Left ventricle myocardium inferior (tissue), 1 donor: ENCODE measurements at places on chromosomes 3 and 15. TPM values are rescaled to one million over a fixed set of nuclear protein-coding genes. Genes with fewer than 3 reads are reported as not detected.

Gene TMEM108
- total RNA-seq, result 2.4 TPM

Gene RLBP1
- total RNA-seq, result not detected

Gene IL17RB
- 0.47 TPM for total RNA-seq

Gene DPPA2
- not detected for total RNA-seq

Gene RAB6B
- 59.1 TPM for total RNA-seq

Gene HRG
- total RNA-seq, result not detected

- H3K4me1 ChIP-seq, result no peaks in the 10 kb centered on the region
- no peak overlapping the region for H3K27ac ChIP-seq
- no peaks in the 10 kb centered on the region for H3K36me3 ChIP-seq
- H3K27me3 ChIP-seq, result no peaks in the 10 kb centered on the region
- no peak for DNase-seq
- no peak overlapping the region for H3K4me3 ChIP-seq
Observed at GRCh38 chr3:183327343-183327742, 74.3 kb downstream of the B3GNT5 start.

GRCh38 chr3:78130741-78131290 is 1090.9 kb downstream of the ROBO2 start:
- no peak overlapping the region for H3K27ac ChIP-seq
- H3K4me1 ChIP-seq, result no peaks in the 10 kb centered on the region
- no peak for DNase-seq
- no peak overlapping the region for H3K4me3 ChIP-seq

DNA sequence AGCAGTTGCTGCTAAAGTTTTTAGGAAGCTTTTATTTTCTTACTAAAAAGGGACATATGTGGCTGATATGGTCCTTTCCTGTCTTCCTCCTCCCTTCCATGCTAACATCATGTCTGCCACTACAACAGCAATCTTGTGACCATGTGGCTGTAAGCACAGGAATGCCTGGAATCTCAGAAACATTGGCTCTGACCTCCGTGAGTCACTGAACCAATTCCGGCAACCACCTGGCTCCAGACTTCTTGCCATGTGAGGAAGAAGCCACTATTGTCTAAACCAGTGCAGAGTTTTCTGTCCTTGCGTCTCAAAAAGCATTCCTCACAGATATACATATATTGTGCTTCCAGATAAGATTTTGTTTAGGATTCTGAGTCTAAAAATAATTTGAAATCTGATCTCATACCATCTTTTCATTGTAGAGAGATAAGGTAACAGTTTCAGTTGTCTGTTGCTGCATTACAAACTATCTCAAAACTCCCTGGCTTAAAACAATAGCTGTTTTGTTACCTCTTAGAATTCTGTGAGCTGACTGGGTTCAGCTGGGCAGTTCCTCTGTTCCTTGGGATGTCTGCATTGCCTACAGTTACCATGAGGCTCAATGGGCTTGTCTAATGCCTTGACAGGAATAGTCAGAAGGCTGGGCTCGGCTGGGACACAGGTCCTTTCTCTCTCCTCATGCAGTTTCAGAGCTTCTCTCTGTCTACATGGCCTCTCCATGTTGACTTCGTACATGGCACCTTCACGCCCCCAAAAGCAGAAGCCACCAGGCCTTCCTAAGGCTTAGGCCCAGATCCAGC is 77.3 kb upstream of the MAGI1 start:
- no peaks in the 10 kb centered on the region for H3K36me3 ChIP-seq
- no peak overlapping the region for H3K4me3 ChIP-seq
- peaks cover 19% of the 10 kb centered on the region for H3K4me1 ChIP-seq
- H3K27me3 ChIP-seq, result no peaks in the 10 kb centered on the region
- H3K27ac ChIP-seq, result peak overlapping the region; percentile 78

DNA sequence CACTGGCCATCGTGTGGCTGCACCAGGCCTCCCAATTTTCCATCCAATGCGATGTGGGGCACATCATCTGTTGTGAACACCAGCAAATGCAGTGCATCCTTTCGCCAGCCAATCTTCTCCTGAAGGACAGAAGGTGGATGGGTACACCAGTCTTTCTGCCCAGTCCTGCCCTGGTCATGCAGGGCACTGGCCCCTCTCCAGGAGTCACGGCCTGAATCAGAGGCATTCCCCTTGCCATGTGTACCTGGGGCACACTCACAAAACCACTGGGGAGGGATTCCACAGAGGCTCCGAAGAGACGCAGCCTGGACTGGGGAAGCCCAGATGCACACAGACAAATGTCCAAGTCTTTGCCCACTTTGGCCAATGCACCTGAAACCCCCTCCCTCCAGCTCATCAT is 65.8 kb downstream of the ITGB5 start:
- H3K36me3 ChIP-seq, result peaks cover 45% of the 10 kb centered on the region
- no peaks in the 10 kb centered on the region for H3K4me1 ChIP-seq
- H3K27me3 ChIP-seq, result no peaks in the 10 kb centered on the region
- DNase-seq, result no peak
- H3K4me3 ChIP-seq, result no peak overlapping the region

- H3K4me3 ChIP-seq, result no peak overlapping the region
- no peak overlapping the region for H3K27ac ChIP-seq
- no peak for DNase-seq
- H3K36me3 ChIP-seq, result no peaks in the 10 kb centered on the region
Observed at GRCh38 chr3:104961851-104962250, 404.9 kb upstream of the ALCAM start.

DNA sequence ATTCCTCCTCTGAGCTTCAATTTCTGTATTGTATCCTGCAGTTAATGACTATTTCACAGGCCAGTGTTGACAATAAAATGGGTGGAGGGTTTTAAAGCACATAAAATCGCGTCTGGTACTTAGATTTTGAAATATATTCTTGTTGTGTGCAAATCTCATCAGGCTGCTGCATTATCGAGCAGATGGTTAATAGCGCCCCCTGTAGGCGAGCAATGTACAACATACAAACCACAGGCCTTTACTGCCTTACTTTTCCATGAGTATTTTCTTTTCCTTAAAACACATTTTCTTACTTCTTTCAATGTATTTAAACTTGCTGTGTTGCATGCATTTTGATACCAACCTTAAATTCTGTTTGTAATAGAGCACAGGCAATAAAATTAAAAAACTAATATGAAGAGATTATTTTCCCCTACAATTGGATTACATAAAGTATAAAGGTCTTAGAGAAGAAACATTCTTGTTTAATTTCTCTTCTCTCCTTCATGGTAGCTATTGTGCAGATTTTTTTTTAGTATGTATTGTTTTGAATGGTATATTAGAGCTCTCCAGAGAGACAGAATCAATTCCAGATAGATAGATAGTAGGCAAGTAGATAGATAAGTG is 608.4 kb downstream of the CADM2 start:
- H3K4me3 ChIP-seq, result no peak overlapping the region
- no peaks in the 10 kb centered on the region for H3K4me1 ChIP-seq
- no peaks in the 10 kb centered on the region for H3K27me3 ChIP-seq
- H3K36me3 ChIP-seq, result no peaks in the 10 kb centered on the region
- peak; percentile 23 for DNase-seq
- no peak overlapping the region for H3K27ac ChIP-seq

GRCh38 chr3:194141415-194142155 is 5.6 kb downstream of the HES1 start:
- H3K27me3 ChIP-seq, result no peaks in the 10 kb centered on the region
- peak; percentile 94 for DNase-seq
- no peaks in the 10 kb centered on the region for H3K36me3 ChIP-seq
- peak overlapping the region; percentile 63 for H3K4me3 ChIP-seq
- H3K4me1 ChIP-seq, result peaks cover 73% of the 10 kb centered on the region

DNA sequence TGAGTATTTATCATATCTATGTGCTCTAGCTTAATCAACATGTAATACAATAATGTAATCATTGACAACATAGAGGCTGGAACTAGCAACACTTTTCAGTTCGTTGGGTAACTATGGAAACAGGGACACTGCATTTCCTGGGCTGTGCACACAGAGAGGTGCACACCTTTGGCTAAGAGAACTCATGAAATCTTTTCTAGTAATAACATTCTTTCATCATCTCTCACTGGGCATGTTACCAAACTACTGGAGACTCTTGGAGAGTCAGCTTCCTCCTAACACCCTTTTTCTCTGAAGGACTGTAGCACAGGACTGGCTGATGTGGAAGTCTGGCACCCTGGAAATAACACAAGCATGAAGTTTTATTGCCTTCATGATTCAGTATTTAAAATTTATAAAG is 135.6 kb downstream of the KCNMB2 start:
- no peaks in the 10 kb centered on the region for H3K36me3 ChIP-seq
- no peak overlapping the region for H3K4me3 ChIP-seq
- peaks cover 63% of the 10 kb centered on the region for H3K4me1 ChIP-seq
- H3K27ac ChIP-seq, result peak overlapping the region; percentile 38

DNA sequence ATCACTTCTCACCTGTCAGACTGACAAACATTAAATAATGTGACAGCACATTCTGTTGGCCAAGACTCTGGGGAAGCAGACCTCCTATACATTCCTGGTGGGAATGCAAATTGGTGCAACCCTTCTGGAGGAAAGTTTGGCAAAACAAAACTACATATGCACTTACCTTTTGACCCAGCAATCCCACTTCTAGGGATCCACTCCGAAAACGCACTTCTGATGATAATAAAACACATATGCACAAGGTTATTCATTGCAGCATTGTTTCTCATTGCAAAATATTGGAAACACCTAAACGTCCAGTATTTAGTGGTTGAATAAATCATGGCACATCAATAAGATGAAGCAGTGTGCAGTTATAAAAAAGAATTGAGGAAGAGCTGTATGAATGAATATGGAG is 145.5 kb upstream of the ABHD17C start:
- no peak for DNase-seq
- H3K27me3 ChIP-seq, result peaks cover 11% of the 10 kb centered on the region
- no peaks in the 10 kb centered on the region for H3K36me3 ChIP-seq
- H3K4me1 ChIP-seq, result no peaks in the 10 kb centered on the region
- no peak overlapping the region for H3K27ac ChIP-seq

DNA sequence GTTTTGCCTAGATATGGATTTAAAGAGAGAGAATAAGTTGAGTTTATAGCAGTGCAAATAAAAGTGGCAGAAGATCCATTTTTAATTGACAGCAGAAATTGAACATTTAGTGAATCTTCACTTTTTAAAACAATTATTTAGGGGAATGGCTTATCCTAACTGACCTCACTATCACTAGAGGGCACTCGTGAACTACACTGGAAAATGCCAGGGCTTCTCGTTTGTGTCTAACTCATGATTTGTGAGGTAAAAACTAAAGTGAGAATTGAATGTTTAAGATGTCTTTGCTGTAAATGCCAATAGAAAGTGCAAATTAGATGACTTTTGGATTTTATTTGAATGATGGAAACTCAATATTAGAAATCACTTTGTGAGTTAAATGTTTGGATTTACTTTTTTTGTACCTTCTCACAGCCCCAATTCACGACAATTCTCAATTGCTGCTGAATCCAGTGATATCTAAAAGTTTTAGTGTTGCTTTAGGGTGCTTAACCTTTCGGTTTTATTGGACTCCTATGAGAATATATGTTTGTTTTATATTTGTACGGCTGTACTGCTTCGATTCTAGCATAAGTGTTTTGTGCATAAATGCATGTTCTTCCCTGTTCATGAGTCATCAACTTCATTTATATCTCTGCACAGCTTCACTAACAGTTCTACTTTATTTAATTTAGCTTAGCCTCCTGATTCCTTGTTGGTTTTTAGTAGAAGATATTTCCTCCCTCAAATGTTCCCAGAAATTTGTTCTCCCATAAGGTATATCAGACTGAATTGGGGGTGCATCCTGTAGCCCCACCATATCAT is 462.1 kb downstream of the MFSD1 start:
- no peak overlapping the region for H3K4me3 ChIP-seq
- H3K27ac ChIP-seq, result no peak overlapping the region
- no peaks in the 10 kb centered on the region for H3K27me3 ChIP-seq
- H3K36me3 ChIP-seq, result no peaks in the 10 kb centered on the region

- H3K36me3 ChIP-seq, result peaks cover 69% of the 10 kb centered on the region
- H3K4me3 ChIP-seq, result no peak overlapping the region
- DNase-seq, result no peak
Observed at GRCh38 chr3:170107941-170108340, 70.1 kb downstream of the GPR160 start.

DNA sequence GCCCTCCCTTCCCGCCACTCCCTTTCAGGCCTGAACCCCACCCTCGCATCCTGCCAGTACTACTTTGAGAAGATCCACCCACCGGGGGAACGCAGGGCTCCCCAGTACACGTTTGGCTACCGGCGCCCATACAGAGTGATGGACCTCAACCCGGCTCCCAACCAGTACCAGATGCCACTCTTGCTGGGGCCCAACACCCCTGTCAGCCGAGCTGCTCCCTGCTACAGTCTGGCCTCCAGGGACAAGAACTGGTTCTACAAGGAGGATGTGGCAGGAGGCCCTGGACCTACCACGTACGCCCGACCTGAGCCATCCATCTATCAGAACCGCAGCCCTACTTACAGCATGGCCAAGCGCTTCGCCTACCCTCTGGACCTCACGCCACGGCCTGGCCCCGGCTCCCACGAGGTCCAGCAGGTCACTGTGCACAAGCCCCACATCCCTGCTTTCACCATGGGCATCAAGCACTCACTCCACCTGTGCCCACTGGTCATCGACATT is 14.4 kb upstream of the CSPG4 start:
- H3K4me3 ChIP-seq, result no peak overlapping the region
- no peak overlapping the region for H3K27ac ChIP-seq
- H3K36me3 ChIP-seq, result no peaks in the 10 kb centered on the region
- H3K4me1 ChIP-seq, result peaks cover 33% of the 10 kb centered on the region
- DNase-seq, result no peak

DNA sequence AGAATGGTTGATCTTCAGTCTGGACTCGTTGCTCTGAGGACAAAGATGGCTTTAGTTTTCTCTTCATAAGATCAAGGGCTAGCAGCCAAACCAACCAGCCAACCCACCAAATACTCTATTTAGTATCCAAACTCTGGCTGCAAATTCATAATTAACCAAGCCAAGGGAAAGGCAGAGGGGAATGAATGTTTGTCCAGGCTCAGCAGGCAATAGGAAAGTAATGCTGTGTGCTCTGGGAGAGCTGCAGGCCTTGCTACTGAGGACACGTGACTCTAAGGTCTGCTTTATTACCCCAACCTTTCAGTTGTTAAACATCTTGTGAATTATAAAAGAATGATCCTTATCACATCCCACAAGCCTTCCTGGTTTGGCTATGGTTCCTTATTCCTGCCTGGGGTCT is 52.3 kb upstream of the GALNT15 start:
- no peaks in the 10 kb centered on the region for H3K27me3 ChIP-seq
- peaks cover 27% of the 10 kb centered on the region for H3K4me1 ChIP-seq
- H3K27ac ChIP-seq, result peak overlapping the region; percentile 36
- no peak overlapping the region for H3K4me3 ChIP-seq

DNA sequence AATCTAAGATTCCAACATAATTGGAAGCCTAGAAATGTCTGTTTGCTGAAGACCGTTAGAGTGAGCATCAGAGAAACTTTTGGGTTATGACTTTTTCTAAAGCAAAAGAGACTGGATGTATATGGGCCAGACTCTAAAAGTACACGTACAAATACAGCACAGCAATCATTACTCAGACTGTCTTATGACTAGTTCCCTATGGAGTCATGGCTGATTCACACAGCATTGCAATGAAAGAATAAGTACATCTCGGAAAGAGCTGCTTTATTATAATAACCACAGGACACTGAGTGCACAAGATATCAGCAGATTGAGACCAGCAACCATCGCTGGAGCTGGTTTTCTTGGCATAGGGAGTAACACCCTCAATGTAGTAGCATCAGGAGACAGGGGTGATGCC is 618.6 kb downstream of the NLGN1 start:
- no peak for DNase-seq
- H3K27ac ChIP-seq, result no peak overlapping the region
- H3K36me3 ChIP-seq, result no peaks in the 10 kb centered on the region
- no peaks in the 10 kb centered on the region for H3K4me1 ChIP-seq
- no peak overlapping the region for H3K4me3 ChIP-seq
- no peaks in the 10 kb centered on the region for H3K27me3 ChIP-seq

- no peaks in the 10 kb centered on the region for H3K27me3 ChIP-seq
- no peak overlapping the region for H3K4me3 ChIP-seq
- no peak overlapping the region for H3K27ac ChIP-seq
- peaks cover 96% of the 10 kb centered on the region for H3K36me3 ChIP-seq
- no peak for DNase-seq
- H3K4me1 ChIP-seq, result no peaks in the 10 kb centered on the region
Observed at GRCh38 chr3:57627976-57628375, 30.8 kb upstream of the ARF4 start.
